ENCODE measurements at places on chromosomes 16 and 17.

GRCh38 chr16:57838161-57838560 is 35.9 kb upstream of the KIFC3 start:
- peak; percentile 32 for DNase-seq

- peak; percentile 37 for DNase-seq
Observed at GRCh38 chr16:24036614-24037013, 200.8 kb downstream of the PRKCB start.

GRCh38 chr16:27685807-27686206 is 135.9 kb downstream of the KATNIP start:
- no peak for DNase-seq

GRCh38 chr17:50947782-50948543 is 81.8 kb upstream of the TOB1 start:
- peak; percentile 57 for DNase-seq

Measured in nucleus accumbens (tissue), 56 donors.